ENCODE measurements at places on chromosomes 13 and 19.

- no peak for DNase-seq
These were observed 402.7 kb downstream of the TBC1D4 start for GRCh38 chr13:75079226-75079625.

DNA sequence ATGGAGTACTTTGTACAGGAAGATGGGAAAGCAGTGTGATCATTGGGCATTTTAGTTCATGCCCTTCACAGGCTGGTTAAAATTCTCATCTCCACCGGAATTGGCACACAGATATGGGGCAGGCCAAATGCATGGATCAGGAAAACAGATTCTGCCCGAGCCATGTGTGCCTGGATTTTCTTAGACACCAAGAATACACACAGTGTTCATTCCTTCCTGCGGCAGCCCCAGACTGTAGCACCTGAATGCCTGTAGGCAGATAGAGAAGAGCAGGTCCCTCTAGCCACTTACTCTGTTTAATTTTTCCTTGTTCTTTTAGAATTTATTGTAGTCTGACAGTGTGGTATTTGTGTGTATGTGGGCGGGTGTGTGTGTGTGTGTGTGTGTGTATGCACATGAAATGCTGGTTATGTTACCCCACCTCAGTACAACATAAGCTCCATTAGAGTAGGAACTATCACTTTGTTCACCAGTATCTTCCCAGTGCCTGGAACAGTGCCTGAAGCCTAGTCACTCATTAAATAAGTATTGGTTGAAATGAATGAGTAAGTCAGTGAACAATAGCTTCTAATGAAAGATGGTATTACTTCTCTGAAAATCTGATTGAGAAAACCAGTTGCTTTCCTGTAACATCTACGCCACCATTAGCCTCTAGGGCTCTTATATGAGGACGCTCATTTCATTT, 41.7 kb downstream of the FRY start:
- no peak for DNase-seq

DNA sequence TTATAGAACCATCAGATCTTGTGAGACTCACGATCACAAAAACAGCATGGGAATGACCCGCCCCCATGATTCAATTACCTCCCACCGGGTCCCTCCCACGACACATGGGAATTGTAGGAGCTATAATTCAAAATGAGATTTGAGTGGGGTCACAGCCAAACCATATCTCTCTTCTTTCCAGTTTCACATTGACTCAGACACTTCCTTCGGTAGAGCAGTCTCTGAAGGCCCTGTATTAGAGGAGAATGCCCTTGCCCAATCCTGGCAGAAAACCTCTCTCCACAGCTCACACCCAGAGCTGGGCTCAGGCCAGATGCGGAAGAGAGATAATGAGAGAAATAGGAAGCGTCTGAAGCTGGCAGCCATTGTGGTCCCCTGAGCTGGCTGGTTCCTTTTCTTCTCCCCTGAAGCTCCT, 72.4 kb upstream of the CLDN10 start:
- no peak for DNase-seq

DNA sequence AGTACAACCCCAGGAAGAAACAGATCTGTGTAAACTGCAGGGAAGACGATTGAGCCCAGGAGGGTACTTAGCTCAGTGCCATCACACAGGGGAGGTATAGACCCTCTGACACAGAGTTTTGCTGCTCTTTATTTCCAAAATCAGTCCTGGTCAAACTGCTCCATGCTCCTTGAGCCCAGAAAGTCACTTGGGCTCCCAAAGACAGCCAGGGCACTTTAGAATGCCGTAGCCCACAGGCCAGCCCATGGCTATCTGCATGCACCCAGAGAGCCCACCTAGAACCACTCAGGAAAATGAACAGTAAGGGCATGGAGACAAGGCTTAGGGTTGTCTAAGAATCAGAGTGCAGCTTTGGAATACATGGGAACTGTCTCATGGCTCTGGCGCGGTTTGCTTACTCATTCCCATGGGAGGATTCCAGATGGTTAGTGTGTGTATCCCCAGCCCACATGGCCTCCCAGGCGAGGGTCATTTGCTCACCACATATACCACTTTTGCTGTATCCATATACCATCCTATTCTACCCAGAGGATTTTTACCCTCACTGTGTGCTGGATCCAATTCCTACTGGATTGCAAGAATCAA, 14.7 kb upstream of the PDCD5 start:
- no peak for DNase-seq

GRCh38 chr19:34493038-34493648, 11.6 kb downstream of the WTIP start:
- DNase-seq: no peak

- no peak for DNase-seq
These were observed 312.1 kb upstream of the PCDH20 start for GRCh38 chr13:61727767-61728166.

Measured in activated CD4-positive, alpha-beta T cell treated with anti-CD3 and anti-CD28 coated beads, Interleukin-2, amount 50 U/mL, for 24 hours (primary cell).